ENCODE measurements at places on chromosomes 5 and 9. TPM values are rescaled to one million over a fixed set of nuclear protein-coding genes. Genes with fewer than 3 reads are reported as not detected.

MLANA gene
- total RNA-seq, result not detected

PAEP gene
- not detected for total RNA-seq

RNF208 gene
- 0.43 TPM for total RNA-seq

SPINK7 gene
- not detected for total RNA-seq

LMX1B gene
- total RNA-seq, result not detected

ENTREP1 gene
- total RNA-seq, result 5.5 TPM

TMEM174 gene
- not detected for total RNA-seq
